Stimulated activated effector memory CD8-positive, alpha-beta T cell treated with anti-CD3 and anti-CD28 coated beads, Interleukin-12 subunit alpha, Interleukin-12 subunit beta, amount 100 ng/mL, for 72 hours (primary cell): ENCODE measurements at places on chromosomes 1 and 21.

DNA sequence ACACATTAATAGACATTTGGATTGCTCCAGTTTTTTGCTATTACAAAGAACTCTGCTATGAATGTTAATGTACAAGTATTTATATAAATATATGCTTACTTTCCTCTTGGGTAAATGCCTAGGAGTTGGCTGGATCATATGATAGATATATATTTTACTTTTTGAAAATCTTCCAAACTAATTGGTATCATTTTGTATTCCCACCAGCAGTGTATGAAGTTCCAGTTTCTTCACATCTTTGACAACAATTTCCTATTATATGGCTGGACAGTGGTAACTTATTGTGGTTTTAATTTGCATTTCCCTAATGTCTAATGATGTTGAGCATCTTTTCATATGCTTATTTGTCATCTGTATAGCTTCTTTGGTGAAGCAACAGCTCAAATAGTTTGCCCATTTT is 23.8 kb upstream of the DIPK1A start:
- no peak for DNase-seq

DNA sequence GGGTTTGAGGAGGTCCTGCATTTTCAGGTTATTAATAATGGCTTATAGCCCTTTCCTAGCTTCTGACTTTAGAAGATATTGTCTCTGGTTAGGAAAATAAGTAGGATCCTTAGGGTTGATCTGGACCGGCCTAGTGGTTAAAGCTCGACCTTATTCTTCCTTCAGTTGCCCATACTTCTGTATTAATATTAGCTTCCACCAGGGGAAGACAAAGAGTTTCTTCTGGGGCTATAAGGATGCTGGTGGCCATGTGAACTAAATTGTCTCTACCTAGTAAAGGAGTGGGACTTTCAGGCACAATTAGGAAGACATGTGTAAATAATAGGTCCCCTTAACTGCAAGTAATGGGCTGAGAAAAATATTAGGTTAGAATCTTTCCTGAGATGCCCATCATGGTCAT is 20.6 kb upstream of the FCGR2A start:
- DNase-seq, result no peak

- DNase-seq, result no peak
Measured at GRCh38 chr1:56202796-56203492, 376.4 kb downstream of the PLPP3 start.

DNA sequence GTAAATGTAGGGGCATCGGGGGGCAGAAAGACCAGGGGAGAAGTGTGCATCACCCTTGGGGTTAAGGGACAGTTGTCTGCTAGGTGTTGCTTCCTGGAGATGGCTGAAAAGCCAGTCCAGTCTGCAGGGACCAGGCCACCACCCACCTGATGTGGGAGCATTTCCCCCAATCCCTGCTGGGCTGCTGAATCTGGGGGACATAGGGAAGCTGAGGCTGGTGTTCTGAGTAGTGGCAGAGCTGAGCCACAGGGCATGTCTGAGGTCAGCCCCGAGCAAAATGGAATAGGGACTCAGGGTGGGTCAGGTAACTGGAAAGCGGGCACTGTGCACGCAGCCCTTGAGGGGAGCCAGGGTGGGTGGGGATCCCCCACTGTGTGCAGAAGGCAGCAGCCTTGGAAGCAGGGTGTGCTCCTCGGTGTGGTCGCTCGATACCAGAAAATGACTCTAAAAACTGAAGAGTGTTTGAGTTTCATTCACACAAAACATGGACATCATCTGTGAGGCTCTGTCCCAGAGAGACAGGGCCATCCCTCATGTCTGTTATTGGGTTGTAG is 2.4 kb upstream of the CCNL2 start:
- no peak for DNase-seq

DNA sequence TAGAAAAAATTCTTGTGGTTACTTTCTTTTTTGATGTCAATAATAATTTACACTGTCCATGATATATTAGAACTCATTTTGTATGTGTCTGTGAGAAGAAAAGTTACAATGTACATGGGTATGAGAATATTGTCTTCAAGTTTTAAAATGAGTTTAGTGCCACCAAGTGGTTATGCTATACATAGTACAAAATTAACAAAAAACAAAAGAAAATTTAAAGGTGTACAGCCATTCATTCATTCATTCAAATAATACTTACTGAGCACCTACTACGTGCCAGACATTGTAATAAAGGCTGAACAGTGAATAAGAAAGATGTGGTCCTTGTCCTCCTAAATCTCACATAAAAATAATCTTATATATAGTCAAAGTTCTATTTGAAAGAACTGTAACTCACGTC is 27.7 kb downstream of the UCHL5 start:
- no peak for DNase-seq

GRCh38 chr1:3822421-3822820 is 26.1 kb upstream of the LRRC47 start:
- DNase-seq, result no peak

DNA sequence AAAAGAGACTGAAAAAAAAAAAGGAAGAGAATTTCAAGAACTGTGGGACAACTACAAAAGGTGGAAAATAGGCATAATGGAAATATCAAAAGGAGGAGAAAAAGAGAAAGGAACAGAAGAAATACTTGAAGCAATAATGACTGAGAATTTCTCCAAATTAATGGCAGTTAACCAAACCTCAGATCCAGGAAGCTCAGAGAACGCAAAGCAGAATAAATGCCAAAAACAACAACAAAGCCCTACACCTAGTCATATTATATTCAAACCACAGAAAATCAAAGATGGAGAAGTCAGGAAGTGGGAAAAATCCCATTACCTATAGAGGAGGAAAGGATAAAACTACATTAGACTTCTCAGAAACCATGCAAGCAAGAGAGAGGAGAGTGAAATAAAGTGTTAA is 20.7 kb upstream of the AHCYL1 start:
- no peak for DNase-seq

DNA sequence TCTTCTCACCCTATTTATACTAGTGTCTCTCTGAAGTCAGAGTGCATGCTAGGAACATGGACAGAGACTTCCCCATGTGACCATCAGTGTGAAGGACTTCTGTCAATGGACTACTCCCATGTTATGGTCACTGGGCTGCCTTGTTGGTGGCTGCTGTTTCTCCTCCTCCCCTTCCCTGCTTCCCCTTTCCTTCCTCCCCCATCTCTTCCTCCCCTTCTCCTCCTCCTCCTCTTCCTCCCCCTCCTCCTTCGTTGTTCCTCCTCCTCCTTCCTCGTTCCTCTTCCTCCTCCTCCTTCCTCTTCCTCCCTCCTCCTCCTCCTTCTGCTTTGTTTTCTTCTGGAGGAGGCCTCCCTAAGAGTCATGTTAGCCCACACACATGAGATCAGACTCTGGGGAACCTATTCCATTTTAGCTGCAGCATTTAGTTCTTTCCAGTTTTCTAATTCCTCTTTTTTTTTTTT is 35.8 kb downstream of the IER5 start:
- DNase-seq, result no peak

DNA sequence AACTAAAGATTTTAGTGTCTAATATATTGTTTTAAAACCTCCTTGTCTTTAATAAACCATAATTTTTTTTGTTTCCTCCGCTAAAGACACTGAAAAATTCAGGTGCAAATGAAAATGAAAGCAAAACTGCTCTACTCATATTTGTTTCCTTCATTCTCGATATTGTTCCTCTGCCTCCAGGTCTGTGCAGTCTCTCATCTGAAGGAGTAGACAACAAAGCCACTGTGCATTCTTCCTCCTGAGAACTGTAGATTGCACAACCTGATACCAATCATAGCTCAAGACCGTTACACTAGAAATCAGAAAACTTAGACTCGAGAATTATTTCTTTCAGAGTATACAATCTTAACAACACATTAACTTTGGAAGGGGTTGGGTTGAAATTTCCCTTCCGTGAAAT is 373.1 kb upstream of the CXADR start:
- no peak for DNase-seq

DNA sequence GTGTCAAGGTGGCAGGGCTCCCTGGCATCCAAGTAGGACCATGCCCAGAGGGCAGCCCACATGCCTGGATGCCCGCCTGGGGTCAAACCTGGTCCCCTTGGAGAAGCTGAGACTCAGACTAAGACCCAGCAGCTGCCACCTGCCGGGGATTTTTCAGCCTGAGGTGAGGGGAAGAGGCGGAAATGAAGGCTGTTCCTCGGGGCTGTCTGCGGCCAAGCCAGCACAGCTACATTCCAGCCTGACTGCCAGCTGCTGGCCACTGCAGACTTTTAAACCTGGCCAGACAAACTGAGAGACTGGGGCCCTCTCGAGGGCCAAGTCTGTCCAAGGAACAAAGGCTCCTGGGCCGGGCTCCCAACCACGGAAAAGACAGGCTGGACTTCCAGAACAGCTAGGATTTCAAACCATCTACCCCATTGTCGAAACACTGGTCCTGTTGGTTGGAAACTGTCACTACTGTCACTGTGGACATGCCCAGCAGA is 21.9 kb upstream of the PLEKHG5 start:
- DNase-seq, result no peak

GRCh38 chr1:2876846-2877245 is 75.4 kb upstream of the TTC34 start:
- DNase-seq, result no peak

- no peak for DNase-seq
Measured at GRCh38 chr1:11924334-11925195, 1.7 kb downstream of the KIAA2013 start.

- DNase-seq, result peak; percentile 84
Measured at GRCh38 chr1:24898152-24898908, 31.7 kb downstream of the RUNX3 start.

- DNase-seq, result no peak
Measured at GRCh38 chr1:23609971-23610370, 50.7 kb upstream of the ID3 start.
